ENCODE measurements at places on chromosomes 3 and 15.

GRCh38 chr3:21067031-21067813 lies 683.8 kb downstream of the ZNF385D start:
- no peaks in the 10 kb centered on the region for H3K36me3 ChIP-seq
- H3K27ac ChIP-seq = no peak overlapping the region
- H3K4me1 ChIP-seq = no peaks in the 10 kb centered on the region

- no peak for DNase-seq
- H3K36me3 ChIP-seq = no peaks in the 10 kb centered on the region
- no peaks in the 10 kb centered on the region for H3K27me3 ChIP-seq
- H3K4me3 ChIP-seq = no peak overlapping the region
- no peaks in the 10 kb centered on the region for H3K4me1 ChIP-seq
Measured at GRCh38 chr3:20537234-20537633, 351.2 kb upstream of the SGO1 start.

GRCh38 chr3:119601154-119601553 lies 3.5 kb downstream of the PLA1A start:
- no peak overlapping the region for H3K27ac ChIP-seq
- DNase-seq = no peak
- no peaks in the 10 kb centered on the region for H3K27me3 ChIP-seq
- H3K4me3 ChIP-seq = no peak overlapping the region
- H3K36me3 ChIP-seq = no peaks in the 10 kb centered on the region
- no peaks in the 10 kb centered on the region for H3K4me1 ChIP-seq

GRCh38 chr3:60262546-60262945 lies 988.7 kb downstream of the FHIT start:
- H3K4me3 ChIP-seq = no peak overlapping the region
- peaks cover 19% of the 10 kb centered on the region for H3K4me1 ChIP-seq
- H3K27me3 ChIP-seq = no peaks in the 10 kb centered on the region

- H3K36me3 ChIP-seq = no peaks in the 10 kb centered on the region
- H3K27me3 ChIP-seq = peaks cover 15% of the 10 kb centered on the region
- peak overlapping the region; percentile 38 for H3K4me3 ChIP-seq
- DNase-seq = no peak
- H3K27ac ChIP-seq = no peak overlapping the region
- H3K4me1 ChIP-seq = peaks cover 5% of the 10 kb centered on the region
Measured at GRCh38 chr15:67862750-67863441, 23.1 kb upstream of the RNU6-1 start.

DNA sequence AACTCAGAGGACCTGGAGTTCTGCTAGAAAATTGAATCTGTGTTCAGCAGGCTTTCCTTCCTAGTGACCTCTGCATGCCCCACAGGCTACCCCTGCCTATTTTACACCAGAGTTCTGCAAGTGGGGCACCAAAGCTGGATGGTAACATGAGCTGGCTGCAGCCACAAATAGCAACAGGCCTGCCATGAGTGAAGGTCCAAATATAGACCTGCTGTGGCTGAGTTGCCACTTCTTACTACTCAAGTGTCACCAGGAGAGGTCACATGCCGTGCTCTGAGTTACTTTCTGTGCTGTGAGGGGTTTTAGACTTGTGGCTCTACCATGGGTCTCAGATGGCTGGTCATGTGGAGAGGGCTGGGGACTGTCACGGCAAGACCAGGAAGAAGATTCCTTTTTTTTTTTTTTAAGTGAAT lies at the start of gene FSD2:
Gene FSD2, minus strand, starts transcription at position 76 of the 413 bp plus-strand sequence. CDS start 18,679 bp downstream, outside the sequence.
- H3K4me3 ChIP-seq = peak within 1 kb of the TSS; percentile 13
- H3K27me3 ChIP-seq = peaks cover 15% of the 10 kb centered on the region
- H3K36me3 ChIP-seq = no peaks in the 10 kb centered on the region
- no peak for DNase-seq

DNA sequence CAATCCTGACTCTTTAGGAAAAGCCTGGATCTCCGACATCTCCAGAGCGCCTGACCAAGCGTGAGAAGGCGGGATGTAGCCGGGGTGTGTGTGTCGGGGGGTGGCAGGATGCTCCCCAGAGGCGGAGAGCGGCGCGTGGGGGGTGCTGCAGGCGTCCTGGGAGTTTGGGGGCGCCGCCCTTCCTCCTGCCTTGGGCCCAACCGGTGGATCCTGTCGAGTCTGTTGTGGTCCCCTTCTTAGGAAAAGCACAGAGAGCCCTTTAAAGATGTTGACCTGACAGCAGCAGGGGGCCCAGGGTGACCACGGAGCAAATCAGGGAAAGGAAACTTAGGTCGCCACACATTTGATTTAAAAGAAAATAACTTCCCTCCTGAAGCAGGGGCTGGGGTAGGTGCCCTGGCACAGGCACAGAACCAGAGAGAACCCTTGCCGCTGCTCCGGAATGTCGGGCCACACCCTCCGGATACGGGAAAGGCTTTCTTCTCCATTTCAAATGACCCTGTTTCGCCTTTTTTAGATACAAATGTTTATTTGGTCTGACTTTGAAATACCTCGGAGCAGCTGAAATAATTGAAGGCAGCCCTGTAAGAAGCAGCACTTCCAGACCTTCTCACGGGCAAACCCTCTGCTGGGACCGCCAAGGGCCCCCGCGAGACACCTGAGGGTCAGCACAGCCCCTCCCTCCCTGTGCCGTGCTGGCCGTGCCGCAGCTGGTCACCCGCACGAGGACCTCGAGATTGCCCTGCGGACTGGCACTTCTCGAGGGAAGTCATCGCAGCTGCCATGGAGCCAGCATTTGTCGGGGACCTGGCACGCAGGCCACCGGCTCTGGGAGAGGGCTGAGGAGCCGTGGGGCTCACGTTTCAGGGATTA lies 102.9 kb upstream of the KLF13 start:
- H3K4me3 ChIP-seq = peak overlapping the region; percentile 8
- H3K27ac ChIP-seq = peak overlapping the region; percentile 3
- H3K4me1 ChIP-seq = peaks cover 33% of the 10 kb centered on the region
- no peaks in the 10 kb centered on the region for H3K36me3 ChIP-seq

DNA sequence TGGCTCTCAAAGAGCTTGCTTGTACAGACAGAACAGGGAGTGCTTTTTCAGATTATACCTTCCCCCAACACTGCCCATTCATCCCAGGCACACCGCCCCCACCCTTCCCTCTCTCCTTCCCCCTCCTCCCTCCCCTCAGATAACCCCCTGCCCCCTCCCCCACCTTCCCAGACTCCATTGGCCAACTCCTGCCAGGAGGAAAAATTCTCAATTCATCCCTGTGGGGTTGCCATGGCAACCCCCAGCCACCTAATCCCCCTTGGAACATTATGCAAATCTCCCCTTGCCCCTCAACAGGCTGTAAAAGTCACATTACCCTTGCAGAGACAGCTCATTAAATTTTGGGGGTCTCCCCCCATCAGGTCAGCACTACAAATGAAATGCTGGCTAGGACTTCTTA lies 14.3 kb downstream of the TLE3 start:
- no peaks in the 10 kb centered on the region for H3K27me3 ChIP-seq
- peaks cover 71% of the 10 kb centered on the region for H3K4me1 ChIP-seq
- peaks cover 6% of the 10 kb centered on the region for H3K36me3 ChIP-seq
- DNase-seq = no peak
- no peak overlapping the region for H3K27ac ChIP-seq

DNA sequence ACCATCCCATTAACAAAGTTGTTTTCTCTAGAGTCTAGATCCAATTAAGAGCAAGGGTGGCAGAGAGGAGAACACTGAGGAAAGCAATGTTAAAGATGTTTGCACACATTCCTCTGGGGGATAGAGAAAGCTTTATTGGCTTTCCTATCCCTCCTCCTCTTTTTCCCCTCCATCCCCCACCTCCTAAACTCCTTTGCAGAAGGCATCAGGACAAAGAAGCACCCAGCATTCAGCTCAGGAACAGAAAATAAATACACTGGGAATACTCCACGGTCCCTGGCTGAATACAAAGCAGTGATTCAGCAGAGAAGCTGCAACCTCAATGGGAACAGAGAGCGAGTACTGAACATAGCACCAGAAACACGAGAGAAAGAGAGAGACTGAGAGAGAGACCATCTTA lies 21.9 kb downstream of the LSAMP start:
- no peak overlapping the region for H3K27ac ChIP-seq
- no peak for DNase-seq
- no peaks in the 10 kb centered on the region for H3K4me1 ChIP-seq
- no peaks in the 10 kb centered on the region for H3K36me3 ChIP-seq

- H3K36me3 ChIP-seq = no peaks in the 10 kb centered on the region
- DNase-seq = no peak
- no peaks in the 10 kb centered on the region for H3K27me3 ChIP-seq
- H3K4me1 ChIP-seq = peaks cover 17% of the 10 kb centered on the region
- no peak overlapping the region for H3K27ac ChIP-seq
Measured at GRCh38 chr3:67018105-67018788, 20.1 kb downstream of the KBTBD8 start.

GRCh38 chr15:83833569-83833968 lies 179.6 kb downstream of the ADAMTSL3 start:
- H3K27me3 ChIP-seq = peaks cover 12% of the 10 kb centered on the region
- no peak for DNase-seq
- H3K4me1 ChIP-seq = no peaks in the 10 kb centered on the region
- H3K27ac ChIP-seq = no peak overlapping the region

- H3K4me1 ChIP-seq = no peaks in the 10 kb centered on the region
- peaks cover 3% of the 10 kb centered on the region for H3K36me3 ChIP-seq
- no peak overlapping the region for H3K4me3 ChIP-seq
- H3K27me3 ChIP-seq = no peaks in the 10 kb centered on the region
Measured at GRCh38 chr3:188598894-188599293, 444.9 kb downstream of the LPP start.

- no peak for DNase-seq
- H3K27me3 ChIP-seq = no peaks in the 10 kb centered on the region
- H3K27ac ChIP-seq = no peak overlapping the region
- H3K4me3 ChIP-seq = no peak overlapping the region
- H3K36me3 ChIP-seq = no peaks in the 10 kb centered on the region
Measured at GRCh38 chr3:60764870-60765269, 486.4 kb downstream of the FHIT start.

- DNase-seq = no peak
- H3K27ac ChIP-seq = no peak overlapping the region
- no peaks in the 10 kb centered on the region for H3K27me3 ChIP-seq
- H3K4me3 ChIP-seq = no peak overlapping the region
- H3K36me3 ChIP-seq = peaks cover 26% of the 10 kb centered on the region
Measured at GRCh38 chr3:66397745-66398144, 103.1 kb downstream of the LRIG1 start.

GRCh38 chr3:23086831-23087230 lies 116.3 kb upstream of the UBE2E2 start:
- no peak overlapping the region for H3K4me3 ChIP-seq
- no peaks in the 10 kb centered on the region for H3K27me3 ChIP-seq
- H3K4me1 ChIP-seq = no peaks in the 10 kb centered on the region
- DNase-seq = no peak

GRCh38 chr3:74539876-74540275 lies 74.6 kb downstream of the CNTN3 start:
- no peak overlapping the region for H3K27ac ChIP-seq
- no peak overlapping the region for H3K4me3 ChIP-seq
- no peak for DNase-seq

GRCh38 chr3:49255718-49256511 lies 21.1 kb downstream of the C3orf62 start:
- no peaks in the 10 kb centered on the region for H3K4me1 ChIP-seq
- no peak overlapping the region for H3K4me3 ChIP-seq
- DNase-seq = no peak
- no peaks in the 10 kb centered on the region for H3K27me3 ChIP-seq
- H3K27ac ChIP-seq = no peak overlapping the region
- no peaks in the 10 kb centered on the region for H3K36me3 ChIP-seq

DNA sequence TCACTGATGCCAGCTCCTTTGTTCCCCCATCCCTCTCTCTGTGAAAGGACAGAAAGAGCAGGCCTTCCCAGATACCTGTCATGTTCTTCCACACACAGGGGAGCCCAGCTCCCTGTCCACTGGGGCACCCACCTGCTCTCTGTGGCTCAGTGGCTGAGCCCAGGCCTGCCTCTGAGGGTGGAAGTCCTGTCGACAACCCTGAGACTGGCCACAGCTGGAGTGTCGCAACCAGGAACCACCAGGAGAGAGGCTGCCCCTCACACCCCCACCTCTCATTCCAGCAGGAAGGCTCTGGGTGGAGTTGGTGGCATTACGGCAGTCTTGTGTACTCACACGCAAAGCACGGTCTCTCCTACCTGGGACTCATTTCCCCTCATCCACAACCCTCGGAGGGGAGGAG lies 66.3 kb downstream of the MEGF11 start:
- DNase-seq = no peak
- peaks cover 38% of the 10 kb centered on the region for H3K27me3 ChIP-seq
- H3K4me1 ChIP-seq = peaks cover 4% of the 10 kb centered on the region
- H3K27ac ChIP-seq = no peak overlapping the region

- DNase-seq = no peak
- no peaks in the 10 kb centered on the region for H3K4me1 ChIP-seq
- H3K4me3 ChIP-seq = no peak overlapping the region
- H3K27ac ChIP-seq = no peak overlapping the region
- peaks cover 5% of the 10 kb centered on the region for H3K27me3 ChIP-seq
- H3K36me3 ChIP-seq = no peaks in the 10 kb centered on the region
Measured at GRCh38 chr3:181847276-181847675, 135.6 kb downstream of the SOX2 start.

- no peak for DNase-seq
- no peaks in the 10 kb centered on the region for H3K27me3 ChIP-seq
- peak overlapping the region; percentile 51 for H3K4me3 ChIP-seq
- H3K4me1 ChIP-seq = peaks cover 58% of the 10 kb centered on the region
Measured at GRCh38 chr15:40104296-40104864, 4.3 kb downstream of the BMF start.

- no peaks in the 10 kb centered on the region for H3K4me1 ChIP-seq
- H3K4me3 ChIP-seq = no peak overlapping the region
- no peaks in the 10 kb centered on the region for H3K27me3 ChIP-seq
- peaks cover 10% of the 10 kb centered on the region for H3K36me3 ChIP-seq
- H3K27ac ChIP-seq = no peak overlapping the region
- DNase-seq = no peak
Measured at GRCh38 chr3:111737047-111737705, 121.9 kb upstream of the PHLDB2 start.

- H3K36me3 ChIP-seq = no peaks in the 10 kb centered on the region
- no peaks in the 10 kb centered on the region for H3K4me1 ChIP-seq
- H3K4me3 ChIP-seq = no peak overlapping the region
- DNase-seq = no peak
- H3K27me3 ChIP-seq = no peaks in the 10 kb centered on the region
- H3K27ac ChIP-seq = no peak overlapping the region
Measured at GRCh38 chr3:65875393-65876027, 163.2 kb downstream of the MAGI1 start.

- H3K4me3 ChIP-seq = peak overlapping the region; percentile 83
- H3K36me3 ChIP-seq = no peaks in the 10 kb centered on the region
- H3K4me1 ChIP-seq = peaks cover 18% of the 10 kb centered on the region
- H3K27ac ChIP-seq = peak overlapping the region; percentile 73
Measured at GRCh38 chr15:59371458-59372351, 966 bp downstream of the MYO1E start.

GRCh38 chr3:108293858-108294257 lies 2.5 kb upstream of the HHLA2 start:
- H3K36me3 ChIP-seq = no peaks in the 10 kb centered on the region
- no peak for DNase-seq
- H3K27ac ChIP-seq = no peak overlapping the region
- peak overlapping the region; percentile 21 for H3K4me3 ChIP-seq

- H3K4me1 ChIP-seq = peaks cover 19% of the 10 kb centered on the region
- H3K27me3 ChIP-seq = no peaks in the 10 kb centered on the region
- H3K4me3 ChIP-seq = peak overlapping the region; percentile 64
- no peak for DNase-seq
- H3K36me3 ChIP-seq = no peaks in the 10 kb centered on the region
- no peak overlapping the region for H3K27ac ChIP-seq
Measured at GRCh38 chr3:142226474-142226873, 1.1 kb upstream of the GK5 start.

GRCh38 chr15:74137537-74137894 lies 7.1 kb downstream of the ISLR2 start:
- no peak for DNase-seq
- no peak overlapping the region for H3K27ac ChIP-seq
